Mesothelial cell of epicardium (in vitro differentiated cells): ENCODE measurements at places on chromosomes 7 and 10.

DNA sequence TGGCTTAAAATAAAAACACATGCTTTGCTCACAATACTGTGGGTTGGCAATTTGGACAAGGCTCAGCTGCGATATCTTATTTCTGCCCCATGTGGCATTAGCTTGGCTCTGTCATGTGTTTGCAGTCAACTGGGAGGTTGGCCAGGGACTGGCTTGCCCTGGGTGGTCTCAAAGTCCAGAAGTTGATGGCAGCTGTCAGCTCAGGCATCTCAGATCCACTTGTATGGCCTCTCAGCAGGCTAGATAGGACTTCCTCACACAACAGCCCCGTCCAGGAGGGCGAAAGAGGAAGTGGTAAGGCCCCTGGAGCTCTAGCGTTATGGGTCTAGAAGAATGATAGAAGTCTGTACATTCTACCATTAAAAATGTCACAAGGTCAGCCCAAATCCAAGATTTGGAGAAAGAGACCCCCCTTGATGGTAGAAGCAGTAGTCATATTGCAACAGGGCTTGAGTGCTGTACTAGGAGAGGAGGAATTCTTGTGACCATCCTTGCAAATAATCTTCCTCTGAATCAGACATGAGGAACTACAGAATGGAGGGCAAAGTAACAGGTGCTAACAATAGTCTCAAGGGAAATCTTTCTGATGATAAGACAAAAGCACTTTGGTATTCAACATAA lies 166.2 kb downstream of the FAM107B start:
- DNase-seq = no peak

DNA sequence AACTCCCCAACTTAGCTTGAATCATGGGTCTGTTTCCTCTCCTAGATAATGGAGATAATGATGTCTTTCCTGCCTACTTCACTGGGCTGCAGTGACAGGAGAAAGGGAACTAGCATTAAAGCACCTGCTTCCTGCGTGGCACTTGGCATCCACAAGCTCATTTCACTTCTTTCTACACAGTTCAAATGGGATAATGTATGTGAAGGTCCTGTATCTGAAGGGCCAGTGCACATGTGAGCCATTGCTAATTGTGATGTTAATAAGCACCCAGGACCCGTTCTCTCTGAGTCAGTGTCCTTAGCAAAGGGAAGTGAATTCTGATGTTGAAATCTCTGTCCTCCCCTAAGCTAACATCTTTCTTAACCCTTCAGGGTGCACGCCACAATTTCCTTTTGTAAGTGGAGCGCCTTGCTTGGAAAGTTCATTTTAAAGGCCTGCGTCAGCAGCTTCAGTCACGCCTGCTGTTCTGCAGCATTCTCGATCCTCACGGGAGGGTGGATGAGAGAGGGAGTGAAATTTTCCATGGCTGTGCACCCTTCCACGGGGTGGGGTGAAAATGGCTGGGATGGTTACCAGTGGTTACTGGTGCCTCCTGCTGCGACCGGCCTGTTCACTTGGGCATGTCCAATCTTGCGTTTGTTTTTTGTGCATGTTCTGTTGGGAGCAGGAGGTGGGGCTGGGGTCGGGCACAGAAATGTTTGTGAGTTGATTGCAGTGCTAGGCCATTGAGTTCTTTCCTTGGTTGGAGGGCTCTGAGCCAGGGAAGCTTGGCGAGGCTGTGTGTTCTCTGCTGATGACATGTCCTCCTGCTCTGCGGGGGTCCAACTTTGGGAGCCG lies 59.2 kb downstream of the HK1 start:
- no peak for DNase-seq

GRCh38 chr10:30783939-30784501 lies 154.5 kb upstream of the LYZL2 start:
- DNase-seq = peak; percentile 91

- DNase-seq = no peak
These were observed 187.4 kb upstream of the MGMT start for GRCh38 chr10:129279446-129280154.

GRCh38 chr10:31836569-31837406 lies 91.8 kb downstream of the ARHGAP12 start:
- DNase-seq = no peak

GRCh38 chr10:91319336-91319735 lies 90.8 kb upstream of the HECTD2 start:
- no peak for DNase-seq

DNA sequence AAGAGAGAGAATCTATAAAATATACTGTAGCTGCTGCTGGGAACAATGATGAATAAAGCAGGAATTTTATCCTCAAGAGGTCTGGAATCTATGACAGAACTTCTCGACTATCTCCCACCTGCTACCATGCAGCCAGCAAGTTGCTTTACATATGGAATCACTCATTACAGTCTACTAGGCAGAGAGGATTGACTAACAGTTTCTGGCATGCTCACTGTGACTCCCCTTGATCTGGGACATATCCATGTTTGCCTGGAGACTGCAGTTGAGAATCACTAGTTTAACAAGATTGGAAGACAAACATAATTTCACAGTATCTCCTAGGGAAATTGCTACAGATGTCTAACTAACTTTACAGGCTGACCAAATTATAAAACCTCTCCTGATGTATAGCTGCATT lies 13.3 kb downstream of the GPR37 start:
- no peak for DNase-seq

DNA sequence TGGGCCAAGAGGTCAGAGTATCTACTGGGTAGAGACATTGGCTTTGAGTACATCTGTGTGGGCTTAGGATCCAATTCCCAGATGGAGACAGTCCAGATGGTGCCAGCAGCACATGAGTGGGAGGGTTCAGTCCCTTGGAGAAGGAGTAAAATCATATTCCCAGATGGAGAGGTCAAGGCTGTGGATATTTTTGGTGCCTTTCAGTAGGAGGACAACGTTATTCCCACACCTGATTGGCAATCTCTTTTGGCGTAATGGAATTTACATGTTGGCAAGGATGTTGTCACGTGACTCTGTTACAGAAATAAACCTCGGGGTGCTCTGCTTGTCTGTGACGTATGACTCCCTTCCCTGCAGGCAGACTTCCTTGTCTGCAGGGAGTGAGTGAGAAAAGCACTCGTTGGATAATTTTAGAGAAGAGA lies 27.6 kb downstream of the NPS start:
- no peak for DNase-seq

DNA sequence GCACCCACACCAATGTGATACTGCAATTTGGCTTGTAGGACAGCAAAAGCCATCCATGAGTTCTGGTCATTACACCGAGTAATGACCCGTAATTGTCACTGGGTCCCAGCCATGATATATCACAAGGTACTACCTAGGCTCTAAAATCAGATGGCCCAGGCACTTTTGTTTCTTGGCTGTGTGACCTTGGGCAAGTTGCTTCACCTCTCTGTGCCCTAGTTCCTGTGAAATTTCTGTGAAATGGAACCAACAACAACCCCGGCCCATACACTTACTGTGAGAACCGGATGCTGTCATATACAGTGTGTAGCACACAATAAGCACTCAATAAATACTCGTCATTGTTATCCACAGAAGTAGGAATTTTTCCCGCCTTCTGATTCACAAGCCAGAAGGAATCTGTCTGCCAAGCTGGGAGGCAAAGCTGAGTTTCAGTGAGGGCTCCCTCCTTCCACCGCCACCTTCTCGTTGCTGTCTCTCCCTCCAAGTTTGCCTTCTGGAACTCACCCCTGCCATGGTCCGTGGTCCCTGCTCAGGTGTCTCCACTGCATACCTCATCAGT lies 6.4 kb upstream of the CYTH3 start:
- no peak for DNase-seq

DNA sequence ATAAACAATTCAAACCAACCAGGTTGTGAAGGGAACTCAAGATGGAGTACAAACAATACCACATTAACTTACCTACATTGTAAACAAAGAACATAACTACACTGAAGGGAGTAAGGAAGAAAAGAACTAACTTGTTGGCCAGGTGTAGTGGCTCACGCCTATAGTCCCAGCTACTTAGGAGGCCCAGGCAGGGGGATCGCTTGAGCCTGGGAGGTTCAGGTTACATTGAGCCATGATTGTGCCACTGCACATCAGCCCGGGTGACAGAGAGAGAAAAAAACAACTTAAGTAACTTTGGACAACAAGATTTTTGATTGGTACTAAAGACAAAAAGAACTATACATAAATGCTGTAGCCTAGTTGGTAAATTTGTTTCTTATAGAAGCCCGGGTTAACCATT lies 68.8 kb downstream of the TRIL start:
- no peak for DNase-seq

- no peak for DNase-seq
These were observed 16.7 kb upstream of the SLC26A4 start for GRCh38 chr7:107643938-107644308.

- no peak for DNase-seq
These were observed 220.8 kb downstream of the ARHGAP21 start for GRCh38 chr10:24502801-24503460.

- no peak for DNase-seq
These were observed 40.3 kb downstream of the COL17A1 start for GRCh38 chr10:104045151-104046089.

- DNase-seq = no peak
These were observed 28.2 kb downstream of the MGMT start for GRCh38 chr10:129495256-129495655.

GRCh38 chr7:4959306-4959705 lies 319 bp upstream of the MMD2 start:
- no peak for DNase-seq

- DNase-seq = no peak
These were observed 46.9 kb downstream of the VWA2 start for GRCh38 chr10:114285961-114286441.

GRCh38 chr10:89129911-89130310 lies 77.2 kb downstream of the CH25H start:
- DNase-seq = no peak

GRCh38 chr10:15244635-15245197 lies 76.2 kb upstream of the NMT2 start:
- DNase-seq = no peak

DNA sequence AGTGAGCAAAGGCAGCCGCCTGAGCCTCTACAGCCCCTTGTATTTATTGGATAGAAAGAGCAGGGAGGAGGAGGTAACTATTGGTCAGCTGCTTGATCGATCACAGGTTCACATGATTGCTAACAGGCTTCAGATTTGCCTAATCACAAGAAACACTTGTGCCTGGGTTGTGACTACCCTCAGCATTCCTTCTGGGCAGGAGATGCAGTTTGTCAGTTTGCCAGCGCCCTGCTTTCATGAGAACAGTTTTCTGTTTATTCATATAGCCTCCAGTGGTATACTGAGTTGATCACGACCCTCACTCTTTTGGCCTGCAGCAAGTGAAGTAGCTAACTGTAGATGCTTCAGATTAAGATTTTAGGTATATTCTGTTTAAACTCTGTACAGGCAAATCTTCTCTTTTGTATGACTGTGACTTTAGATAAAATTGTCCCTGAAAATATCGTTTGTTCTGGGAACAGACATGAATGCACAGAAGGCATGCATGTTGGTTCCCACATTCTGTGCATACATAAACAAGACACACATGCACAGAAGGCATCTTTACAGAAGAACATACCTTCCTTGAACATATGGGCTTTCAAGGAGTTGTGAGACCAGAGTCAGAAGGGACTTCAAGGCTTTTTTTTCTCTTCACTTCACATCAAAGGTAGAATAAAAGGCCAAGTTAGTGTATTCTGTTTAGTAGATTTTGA lies 422.4 kb upstream of the STEAP1 start:
- DNase-seq = no peak

- no peak for DNase-seq
These were observed 50.8 kb upstream of the ABLIM1 start for GRCh38 chr10:114708717-114709335.

GRCh38 chr7:96670338-96671289 lies 39.0 kb downstream of the SEM1 start:
- DNase-seq = no peak

DNA sequence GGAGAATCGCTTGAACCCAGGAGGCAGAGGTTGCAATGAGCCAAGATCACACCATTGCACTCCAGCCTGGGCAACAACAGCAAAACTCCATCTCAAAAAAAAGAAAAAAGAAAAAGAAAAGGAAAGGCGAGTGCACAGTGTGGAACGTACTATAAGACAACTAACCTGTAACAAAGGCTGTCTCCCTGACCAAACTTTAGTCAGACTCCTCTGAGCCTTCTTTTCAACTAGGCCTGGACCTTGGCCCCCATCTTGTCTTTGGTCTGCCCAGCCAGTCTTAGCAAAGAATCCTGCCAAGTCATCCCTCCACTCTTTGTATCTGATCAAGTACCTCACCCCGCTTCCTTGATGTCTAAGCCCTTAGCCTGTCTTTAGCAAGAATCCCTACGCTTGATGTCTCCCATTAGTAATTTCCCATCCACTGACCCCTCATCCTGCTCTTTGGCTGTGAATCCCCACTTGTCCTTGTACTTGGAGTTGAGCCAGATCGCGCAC lies 68.9 kb upstream of the KDM7A start:
- DNase-seq = no peak

DNA sequence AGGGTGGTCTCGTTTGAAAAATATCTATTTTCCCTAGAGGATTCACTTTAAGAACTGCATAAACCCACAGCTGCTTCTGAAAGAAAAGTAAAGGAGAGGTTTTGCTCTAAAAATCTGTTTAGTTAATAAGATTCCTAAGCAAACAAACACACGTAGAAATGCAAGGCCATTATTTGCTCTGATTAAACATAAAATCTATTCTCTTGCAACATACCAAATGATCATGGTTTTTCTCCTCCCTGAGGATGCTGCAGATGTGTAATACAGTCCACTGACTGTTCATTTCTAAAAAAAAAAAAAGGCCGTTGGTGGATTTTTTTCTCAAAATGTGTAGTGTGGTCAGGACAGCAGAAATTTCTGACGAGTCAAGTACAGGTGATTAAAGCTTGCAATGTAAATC lies 98.6 kb downstream of the BUB3 start:
- DNase-seq = no peak

- no peak for DNase-seq
These were observed 98.3 kb upstream of the TCF7L2 start for GRCh38 chr10:112851588-112852211.

DNA sequence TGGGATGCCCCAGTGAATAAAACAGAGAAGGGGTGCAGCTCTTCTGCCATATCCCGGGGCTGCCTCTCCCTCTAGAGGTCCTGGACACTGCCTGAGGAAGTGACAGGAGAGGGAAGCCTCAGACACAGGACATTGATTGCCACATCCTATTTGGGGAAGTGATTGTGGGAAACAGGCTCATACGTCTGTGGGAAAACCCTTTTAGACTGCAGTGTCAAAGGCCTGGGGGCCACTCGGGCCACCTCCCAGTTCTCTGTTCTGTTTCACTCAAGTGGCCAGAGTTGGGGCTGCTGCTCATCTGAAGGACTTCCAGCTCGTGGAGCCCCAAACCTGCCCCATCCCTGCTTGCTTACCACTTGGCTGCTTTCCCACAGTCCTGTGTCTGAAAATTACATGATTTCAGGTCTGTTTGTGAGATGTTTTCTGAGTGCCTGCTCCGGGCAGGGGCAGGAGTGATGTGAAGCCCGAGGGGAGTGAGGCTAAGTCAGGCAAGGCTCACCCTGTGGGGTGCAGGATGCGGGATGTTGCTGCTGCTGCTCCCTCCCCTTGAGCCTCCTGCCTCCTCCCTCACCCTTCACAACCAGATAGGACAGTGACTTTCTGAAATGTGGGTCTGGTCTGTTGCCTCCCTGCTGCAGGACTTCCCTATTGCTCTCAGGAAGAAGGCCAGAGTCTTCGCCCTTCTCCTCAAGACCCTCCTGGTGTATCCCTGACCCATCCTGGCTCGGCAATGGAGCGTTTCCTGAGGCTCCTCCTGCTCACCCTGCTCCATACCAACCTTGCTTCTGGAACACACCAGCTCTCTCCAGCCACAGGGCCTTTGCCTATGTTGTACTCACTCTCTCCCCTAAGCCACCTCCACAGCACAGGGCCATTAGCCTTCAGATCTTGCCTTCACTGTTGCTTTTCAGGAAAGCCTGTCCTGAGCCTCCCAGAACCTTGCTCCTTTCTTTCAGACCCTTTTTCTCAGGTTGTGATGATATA lies 58.4 kb downstream of the NEURL1 start:
- DNase-seq = no peak

GRCh38 chr10:7258948-7259523 lies 151.8 kb downstream of the SFMBT2 start:
- no peak for DNase-seq
